ENCODE measurements at places on chromosomes 11 and 22. TPM values are rescaled to one million over a fixed set of nuclear protein-coding genes. Genes with fewer than 3 reads are reported as not detected.

SMIM35 gene
- total RNA-seq, result not detected

GPR83 gene
- not detected for total RNA-seq

DNA sequence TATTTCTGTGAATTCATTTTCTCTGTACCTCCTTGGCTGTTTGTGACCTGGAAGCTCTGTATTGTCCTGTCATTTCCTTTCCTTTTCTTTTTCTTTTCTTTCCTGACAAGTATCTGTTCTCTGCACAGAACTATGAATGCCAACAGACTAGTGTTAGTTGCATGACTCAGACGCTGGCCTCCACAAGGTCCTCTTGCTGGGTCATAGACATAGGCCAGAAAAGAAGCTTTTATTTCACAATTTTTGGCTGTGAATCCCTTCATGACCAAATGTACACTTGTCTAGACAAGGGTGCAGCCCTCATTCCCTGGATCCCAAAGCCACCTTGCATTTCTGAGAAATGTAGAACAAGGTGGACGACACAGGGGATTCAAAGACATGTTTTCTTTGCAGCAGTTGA lies 104.1 kb upstream of the MTNR1B start:
- DNase-seq, result no peak

DNA sequence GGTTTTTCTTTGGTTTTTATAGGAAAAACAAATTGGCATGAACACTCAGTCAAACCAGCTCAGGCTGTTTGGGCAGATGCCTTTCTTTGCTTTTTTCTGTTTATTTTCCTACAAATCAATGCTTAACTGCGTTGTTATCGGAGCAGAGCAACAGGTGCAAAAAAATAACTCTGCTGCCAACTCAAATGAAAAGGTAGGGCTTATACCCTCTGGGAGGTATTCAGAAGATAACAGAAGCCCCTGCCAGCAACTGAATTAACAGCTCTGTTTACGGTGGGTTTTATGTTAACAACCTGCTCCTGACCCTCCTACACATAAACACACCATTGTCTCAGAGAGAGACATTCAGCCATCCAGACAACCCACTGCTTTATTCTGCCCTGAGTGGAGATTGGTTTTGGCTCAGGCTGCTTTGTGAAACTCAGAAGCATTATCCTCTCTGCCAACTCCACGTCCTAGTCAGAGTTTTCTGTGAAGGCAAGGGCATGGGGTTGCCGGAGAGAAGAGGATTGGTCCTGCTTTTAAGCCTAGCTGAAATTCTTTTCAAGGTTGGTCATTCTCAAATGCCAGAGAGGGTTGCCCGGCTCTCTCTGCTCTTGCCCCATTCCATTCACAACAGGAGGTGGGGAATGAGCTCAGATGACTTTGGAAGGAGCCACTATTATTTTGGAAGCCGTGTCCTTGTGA lies 11.4 kb downstream of the EHF start:
- DNase-seq, result no peak

DNA sequence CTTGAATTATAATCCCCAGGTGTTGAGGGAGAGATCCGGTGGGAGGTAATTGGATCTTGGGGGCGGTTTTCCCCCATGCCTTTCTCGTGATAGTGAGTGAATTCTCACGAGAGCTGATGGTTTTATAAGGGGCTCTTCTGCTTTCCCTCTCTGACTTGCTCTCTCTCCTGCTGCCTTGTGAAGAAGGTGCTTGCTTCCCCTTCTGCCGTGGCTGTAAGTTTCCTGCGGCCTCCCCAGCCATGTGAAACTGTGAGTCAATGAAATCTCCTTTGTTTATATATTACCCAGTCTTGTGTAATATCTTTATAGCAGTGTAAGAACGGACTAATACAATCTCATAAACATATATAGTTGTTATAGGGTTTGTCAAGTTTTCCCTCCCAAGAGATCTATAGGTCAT lies 32.8 kb downstream of the KCNE3 start:
- DNase-seq, result no peak

DNA sequence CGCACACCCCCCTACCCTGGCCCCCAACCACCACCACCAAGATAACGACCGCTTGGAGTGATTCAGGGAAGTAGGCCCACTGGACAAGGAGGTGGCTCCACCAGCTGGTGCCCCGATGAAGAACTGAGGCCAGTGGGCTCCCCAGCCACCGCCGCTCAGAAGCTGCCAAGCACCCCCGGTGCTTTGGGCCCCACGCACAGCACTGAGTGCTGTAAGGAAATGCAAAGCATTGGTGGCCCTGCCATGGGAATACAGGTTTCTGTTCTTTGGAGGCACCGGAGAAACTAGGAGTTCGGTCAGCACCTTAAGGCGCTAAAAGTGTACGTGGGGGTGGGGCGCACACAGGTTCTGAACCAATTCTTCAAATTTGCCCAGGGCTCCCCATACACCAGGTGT lies 664 bp upstream of the PRSS23 start:
- DNase-seq, result no peak

- DNase-seq, result no peak
Measured at GRCh38 chr22:47634347-47634746, 871.9 kb downstream of the TBC1D22A start.
